ENCODE measurements at places on chromosomes 7 and 10. TPM values are rescaled to one million over a fixed set of nuclear protein-coding genes. Genes with fewer than 3 reads are reported as not detected.

DNA sequence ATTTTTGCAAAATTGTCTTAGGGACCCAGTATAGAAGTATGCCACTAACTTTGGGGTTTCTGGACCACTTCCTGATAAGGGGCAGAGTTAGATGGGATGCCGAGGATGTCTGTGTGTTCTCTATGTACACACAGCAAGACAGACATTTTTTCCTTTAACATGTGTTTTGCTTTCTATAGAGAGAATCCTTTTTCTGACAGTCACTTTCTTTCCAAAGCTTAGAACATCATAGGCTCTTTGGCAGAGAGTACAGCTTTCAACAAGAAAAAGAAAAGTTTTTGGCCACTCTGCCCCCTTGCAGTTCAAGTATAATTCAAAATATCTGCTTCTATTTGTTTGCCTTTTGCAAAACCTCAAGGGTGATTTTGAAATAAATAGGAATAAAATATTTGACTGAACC is 44.1 kb downstream of the PAPSS2 start:
- H3K4me3 ChIP-seq: no peak overlapping the region
- H3K4me1 ChIP-seq: no peaks in the 10 kb centered on the region
- H3K36me3 ChIP-seq: no peaks in the 10 kb centered on the region
- H3K27me3 ChIP-seq: no peaks in the 10 kb centered on the region
- DNase-seq: no peak
- no peak overlapping the region for H3K27ac ChIP-seq

DNA sequence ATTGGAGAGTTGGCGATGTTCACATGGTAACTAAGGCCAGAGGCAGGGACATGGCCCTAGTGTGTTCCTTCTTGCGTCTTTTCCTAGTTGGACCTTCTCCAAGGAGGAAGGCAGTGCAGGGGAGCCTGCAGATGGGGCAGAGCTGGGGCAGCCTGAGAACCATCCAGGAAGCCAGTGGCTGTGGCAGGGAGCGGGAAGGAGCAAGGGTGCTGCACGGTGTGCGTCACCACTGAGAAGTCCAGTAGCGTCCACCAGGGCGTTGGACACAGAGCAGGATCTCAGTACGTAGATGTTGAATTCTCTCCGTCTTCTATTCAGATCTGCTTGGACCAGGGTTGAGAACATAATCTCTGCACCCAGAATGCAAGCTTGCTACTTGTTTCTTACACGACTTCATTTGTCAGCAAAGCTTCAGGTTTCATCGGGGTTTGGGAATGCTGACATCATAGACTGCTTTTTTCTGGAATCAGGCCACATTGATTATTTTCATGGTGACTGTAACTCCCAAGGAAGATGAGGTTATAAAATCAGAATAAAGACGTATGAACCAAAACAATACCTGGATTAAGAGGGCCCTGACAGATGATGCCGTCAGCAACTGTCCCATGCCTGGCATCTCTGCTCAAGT is 130.3 kb downstream of the HECW1 start:
- H3K4me3 ChIP-seq: no peak overlapping the region
- no peaks in the 10 kb centered on the region for H3K4me1 ChIP-seq
- no peak overlapping the region for H3K27ac ChIP-seq
- H3K36me3 ChIP-seq: no peaks in the 10 kb centered on the region
- no peaks in the 10 kb centered on the region for H3K27me3 ChIP-seq

GRCh38 chr7:87144173-87144657 is 8.0 kb upstream of the DMTF1 start:
- DNase-seq: no peak
- H3K4me1 ChIP-seq: peaks cover 11% of the 10 kb centered on the region
- no peaks in the 10 kb centered on the region for H3K36me3 ChIP-seq
- no peak overlapping the region for H3K27ac ChIP-seq
- no peak overlapping the region for H3K4me3 ChIP-seq
- H3K27me3 ChIP-seq: no peaks in the 10 kb centered on the region

DNA sequence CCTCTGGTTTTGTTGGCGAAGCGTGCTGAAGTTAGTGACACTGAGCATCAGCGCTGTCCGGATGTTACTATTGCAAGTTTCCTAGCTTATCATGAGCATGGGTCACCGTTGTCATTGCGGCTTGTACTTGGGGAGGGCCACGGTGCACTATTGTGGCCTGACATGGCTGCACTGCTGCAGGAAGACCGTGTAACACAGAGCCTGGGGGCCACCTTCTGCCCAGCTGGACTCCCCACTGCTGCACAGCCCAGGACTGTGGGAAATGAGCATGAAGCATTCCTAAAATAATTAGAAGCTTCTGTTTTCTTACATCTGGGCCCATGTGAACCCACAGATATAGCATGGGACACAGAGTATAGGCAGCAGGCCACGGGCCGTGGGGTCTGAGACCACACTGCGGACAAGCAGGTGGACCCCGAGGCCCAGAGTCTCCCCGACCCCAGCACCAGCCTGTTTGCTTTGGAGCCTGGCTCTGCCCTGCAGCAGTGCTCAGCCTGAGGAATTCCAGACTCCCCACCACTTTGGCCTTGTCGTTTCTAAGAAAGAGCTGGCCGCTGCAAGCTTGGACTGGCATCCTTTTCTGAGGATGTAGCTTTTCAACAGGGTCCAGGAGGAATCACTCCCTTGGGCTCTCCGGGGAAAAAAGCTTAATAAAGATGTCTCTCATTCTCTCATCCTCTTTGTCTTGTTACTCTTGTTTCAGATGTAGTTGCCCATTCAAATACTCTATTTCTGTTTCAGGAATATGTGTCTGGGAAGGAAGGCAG is 179.2 kb downstream of the CCDC3 start:
- H3K36me3 ChIP-seq: no peaks in the 10 kb centered on the region
- no peak overlapping the region for H3K27ac ChIP-seq
- DNase-seq: no peak
- H3K4me1 ChIP-seq: no peaks in the 10 kb centered on the region
- H3K27me3 ChIP-seq: no peaks in the 10 kb centered on the region

GRCh38 chr7:85528581-85528980 is 341.7 kb upstream of the SEMA3D start:
- DNase-seq: no peak
- no peaks in the 10 kb centered on the region for H3K36me3 ChIP-seq
- H3K4me3 ChIP-seq: no peak overlapping the region
- no peak overlapping the region for H3K27ac ChIP-seq

- DNase-seq: peak; percentile 77
- no peaks in the 10 kb centered on the region for H3K27me3 ChIP-seq
These were observed 537 bp downstream of the FOXK1 start for GRCh38 chr7:4682621-4683042.

DNA sequence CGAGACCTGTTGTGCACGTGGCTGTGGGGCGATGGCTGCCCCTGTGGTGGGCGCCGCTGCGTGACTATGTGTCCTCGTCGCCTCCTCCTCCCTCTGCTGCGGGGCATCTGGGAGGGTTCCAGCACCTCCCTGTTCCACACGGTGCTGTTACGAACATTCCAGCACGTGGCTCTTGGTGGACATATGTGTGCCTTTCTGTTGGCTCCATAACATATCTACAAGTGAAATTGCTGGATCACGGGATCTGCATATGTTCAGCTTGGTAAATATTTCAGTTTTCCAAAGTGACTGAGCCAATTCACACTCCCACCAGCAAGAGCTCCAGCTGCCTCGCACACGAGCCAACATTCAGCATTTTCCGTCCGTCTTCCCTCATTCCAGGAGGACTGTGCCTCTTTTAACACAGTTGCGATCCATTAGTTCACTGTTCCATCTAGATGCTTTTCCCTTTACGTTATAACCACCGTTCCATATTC is 25.1 kb downstream of the SNX8 start:
- DNase-seq: no peak
- H3K4me3 ChIP-seq: no peak overlapping the region
- no peaks in the 10 kb centered on the region for H3K27me3 ChIP-seq
- H3K4me1 ChIP-seq: no peaks in the 10 kb centered on the region

DNA sequence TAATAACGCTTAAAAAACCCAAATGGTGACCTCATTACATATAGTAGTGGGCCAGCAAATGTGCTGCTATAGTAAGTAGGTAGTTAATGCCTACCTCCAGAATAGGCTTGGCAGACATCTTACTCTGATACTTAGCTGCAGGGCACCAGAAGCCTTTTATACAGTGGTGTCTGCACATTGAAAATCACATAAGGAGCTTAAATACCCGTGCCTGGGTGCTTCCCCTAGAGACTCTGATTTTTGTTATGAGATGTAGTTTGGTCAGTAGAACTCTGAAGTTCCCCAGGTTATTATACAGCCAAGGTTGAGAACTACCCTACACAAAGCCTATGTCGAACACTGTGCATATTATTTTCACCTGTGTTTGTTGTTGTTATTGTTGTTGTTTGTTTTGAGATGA is 47.2 kb downstream of the ANKIB1 start:
- H3K27ac ChIP-seq: no peak overlapping the region
- H3K4me3 ChIP-seq: no peak overlapping the region
- H3K4me1 ChIP-seq: peaks cover 13% of the 10 kb centered on the region
- no peaks in the 10 kb centered on the region for H3K27me3 ChIP-seq
- H3K36me3 ChIP-seq: peaks cover 4% of the 10 kb centered on the region

- no peaks in the 10 kb centered on the region for H3K4me1 ChIP-seq
- no peak for DNase-seq
- H3K36me3 ChIP-seq: no peaks in the 10 kb centered on the region
- no peak overlapping the region for H3K27ac ChIP-seq
- H3K4me3 ChIP-seq: no peak overlapping the region
- no peaks in the 10 kb centered on the region for H3K27me3 ChIP-seq
These were observed 243.8 kb upstream of the ETV1 start for GRCh38 chr7:14233076-14233867.

- H3K4me3 ChIP-seq: peak overlapping the region; percentile 84
- DNase-seq: no peak
- peak overlapping the region; percentile 84 for H3K27ac ChIP-seq
- no peaks in the 10 kb centered on the region for H3K36me3 ChIP-seq
- H3K27me3 ChIP-seq: no peaks in the 10 kb centered on the region
These were observed 1.2 kb downstream of the TECPR1 start for GRCh38 chr7:98250789-98251188.

DNA sequence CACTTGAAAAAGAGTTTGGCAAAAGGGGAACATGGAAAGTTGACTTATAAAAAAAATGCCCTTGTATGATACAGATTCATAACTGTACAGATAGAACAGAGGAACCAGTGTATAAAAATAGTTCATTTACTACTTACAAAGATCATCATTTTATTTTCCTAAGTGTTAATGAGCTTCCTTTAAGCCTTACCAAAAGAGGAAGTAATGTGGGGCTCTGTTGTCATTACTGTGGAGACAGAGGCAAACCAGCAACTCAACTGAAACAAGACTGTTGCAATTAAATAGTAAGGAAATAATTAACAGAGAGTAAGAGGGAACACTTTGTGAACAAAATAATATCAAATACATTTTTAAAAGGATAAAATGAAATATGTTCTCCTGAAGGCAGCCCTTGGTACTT is 526.2 kb upstream of the ADARB2 start:
- no peak for DNase-seq
- H3K27me3 ChIP-seq: no peaks in the 10 kb centered on the region
- no peak overlapping the region for H3K4me3 ChIP-seq

DNA sequence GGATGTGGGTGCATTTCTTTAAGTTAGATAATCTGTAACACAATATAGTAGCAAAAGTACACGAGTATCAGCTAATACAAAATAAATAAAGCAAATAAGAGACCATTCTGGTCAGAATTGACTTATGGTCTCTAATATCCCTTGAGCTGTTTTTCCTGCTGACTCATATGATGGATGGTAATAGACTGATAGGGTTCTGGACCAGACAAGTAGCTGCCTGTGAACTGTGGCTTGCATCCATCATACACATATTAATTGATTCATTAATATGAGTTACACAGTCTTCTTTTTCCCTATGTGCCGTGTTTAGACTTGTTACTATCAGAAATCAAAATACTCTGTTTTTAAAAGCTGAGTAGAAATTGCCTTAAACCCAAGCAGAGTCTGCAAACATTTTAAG is 762.8 kb downstream of the GATA3 start:
- no peaks in the 10 kb centered on the region for H3K4me1 ChIP-seq
- no peaks in the 10 kb centered on the region for H3K27me3 ChIP-seq
- H3K4me3 ChIP-seq: no peak overlapping the region
- H3K27ac ChIP-seq: no peak overlapping the region
- no peaks in the 10 kb centered on the region for H3K36me3 ChIP-seq

- H3K27me3 ChIP-seq: no peaks in the 10 kb centered on the region
- H3K27ac ChIP-seq: peak overlapping the region; percentile 8
- no peak for DNase-seq
- peaks cover 50% of the 10 kb centered on the region for H3K4me1 ChIP-seq
- no peaks in the 10 kb centered on the region for H3K36me3 ChIP-seq
These were observed 58.1 kb downstream of the SHH start for GRCh38 chr7:155754165-155754564.

DNA sequence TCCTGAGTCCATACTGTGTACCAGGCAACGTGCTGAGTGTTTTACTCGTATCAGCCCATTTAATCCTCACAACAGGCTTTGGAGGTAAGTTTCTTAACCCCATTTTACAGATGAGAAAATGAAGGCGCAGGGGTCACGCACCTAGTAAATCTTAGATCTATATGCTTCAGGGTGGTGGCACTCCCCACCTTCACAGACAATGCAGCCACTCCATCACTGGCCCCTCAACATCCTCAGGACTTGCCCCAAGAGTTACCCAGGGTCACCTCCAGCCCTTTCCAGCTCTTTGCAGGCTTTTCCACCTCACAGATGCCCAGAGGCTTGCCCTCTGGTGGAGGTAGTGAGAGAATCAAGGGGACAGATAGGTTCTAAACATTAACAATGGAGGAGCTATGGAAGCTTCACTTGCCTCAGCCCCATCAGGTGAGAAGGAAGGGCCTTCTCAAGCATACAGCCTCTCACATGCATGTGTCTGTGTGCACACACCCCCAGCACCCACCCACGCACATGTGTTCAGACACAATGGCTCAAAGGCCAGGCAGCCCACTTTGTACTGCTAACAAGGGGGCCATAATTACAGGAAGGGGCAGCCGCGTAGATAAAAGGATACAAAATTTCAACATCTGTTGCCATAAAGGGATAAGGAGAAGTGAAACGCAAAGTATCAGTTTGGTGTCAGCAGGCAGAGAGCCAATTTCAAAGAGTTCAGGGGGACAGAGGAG is 29.1 kb downstream of the DPCD start:
- DNase-seq: no peak
- no peaks in the 10 kb centered on the region for H3K4me1 ChIP-seq
- H3K27ac ChIP-seq: no peak overlapping the region
- no peak overlapping the region for H3K4me3 ChIP-seq
- no peaks in the 10 kb centered on the region for H3K36me3 ChIP-seq

CALHM1 gene
- total RNA-seq: not detected

PPP1R17 gene
- total RNA-seq: not detected

PPIF gene
- 181 TPM for total RNA-seq

TBC1D12 gene
- total RNA-seq: 5.3 TPM

LRRC18 gene
- total RNA-seq: not detected

SPDYE3 gene
- not detected for total RNA-seq

BLNK gene
- total RNA-seq: 1.1 TPM

CTBP2 gene
- 49.8 TPM for total RNA-seq

GNGT1 gene
- not detected for total RNA-seq

C10orf53 gene
- total RNA-seq: not detected

CLRN3 gene
- total RNA-seq: not detected

EMX2 gene
- total RNA-seq: 3.3 TPM

MDFIC gene
- 7.3 TPM for total RNA-seq

TAS2R5 gene
- 0.32 TPM for total RNA-seq
